ENCODE measurements at places on chromosomes 11 and 22.

- peak; percentile 10 for DNase-seq
Measured at GRCh38 chr11:62146476-62147200, 22.8 kb downstream of the INCENP start.

GRCh38 chr22:49153921-49154320 is 673.8 kb downstream of the BRD1 start:
- DNase-seq: no peak

GRCh38 chr11:75077316-75077715 is 19.4 kb downstream of the OR2AT4 start:
- DNase-seq: no peak

DNA sequence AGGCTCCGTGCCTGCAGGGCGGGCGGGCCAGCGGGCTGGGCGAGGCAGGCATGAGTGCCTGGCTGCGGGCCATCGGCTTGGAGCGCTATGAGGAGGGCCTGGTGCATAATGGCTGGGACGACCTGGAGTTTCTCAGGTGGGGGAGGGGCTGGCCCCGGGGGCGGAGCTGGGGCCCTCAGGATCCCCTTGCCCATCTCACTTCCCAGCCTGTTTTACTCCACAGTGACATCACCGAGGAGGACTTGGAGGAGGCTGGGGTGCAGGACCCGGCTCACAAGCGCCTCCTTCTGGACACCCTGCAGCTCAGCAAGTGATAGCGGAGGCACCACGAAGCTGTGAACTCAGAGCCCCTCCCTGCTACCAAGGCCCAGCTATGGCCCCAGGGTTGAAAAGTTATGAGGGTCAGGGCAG is 5.9 kb downstream of the PHOX2A start:
- DNase-seq: no peak

DNA sequence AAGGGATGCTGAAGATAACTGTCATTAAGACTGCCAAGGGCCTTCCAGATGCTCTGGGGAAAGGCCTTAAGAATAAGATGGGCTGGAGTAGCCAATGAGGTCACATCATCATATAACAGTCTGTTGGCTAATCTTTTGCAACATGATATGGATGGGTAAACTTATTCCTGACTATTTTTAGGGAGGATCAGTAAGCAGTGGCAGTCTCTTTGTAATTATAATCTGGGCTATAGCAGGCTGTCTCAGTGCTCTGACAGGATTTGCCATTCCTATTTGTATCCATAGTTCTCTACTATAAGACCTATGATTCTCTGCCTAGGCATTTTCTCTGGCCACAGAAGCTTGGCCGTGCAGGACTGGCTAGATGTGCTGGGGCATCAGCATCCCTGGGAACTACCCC is 16.1 kb upstream of the CALCB start:
- DNase-seq: no peak

DNA sequence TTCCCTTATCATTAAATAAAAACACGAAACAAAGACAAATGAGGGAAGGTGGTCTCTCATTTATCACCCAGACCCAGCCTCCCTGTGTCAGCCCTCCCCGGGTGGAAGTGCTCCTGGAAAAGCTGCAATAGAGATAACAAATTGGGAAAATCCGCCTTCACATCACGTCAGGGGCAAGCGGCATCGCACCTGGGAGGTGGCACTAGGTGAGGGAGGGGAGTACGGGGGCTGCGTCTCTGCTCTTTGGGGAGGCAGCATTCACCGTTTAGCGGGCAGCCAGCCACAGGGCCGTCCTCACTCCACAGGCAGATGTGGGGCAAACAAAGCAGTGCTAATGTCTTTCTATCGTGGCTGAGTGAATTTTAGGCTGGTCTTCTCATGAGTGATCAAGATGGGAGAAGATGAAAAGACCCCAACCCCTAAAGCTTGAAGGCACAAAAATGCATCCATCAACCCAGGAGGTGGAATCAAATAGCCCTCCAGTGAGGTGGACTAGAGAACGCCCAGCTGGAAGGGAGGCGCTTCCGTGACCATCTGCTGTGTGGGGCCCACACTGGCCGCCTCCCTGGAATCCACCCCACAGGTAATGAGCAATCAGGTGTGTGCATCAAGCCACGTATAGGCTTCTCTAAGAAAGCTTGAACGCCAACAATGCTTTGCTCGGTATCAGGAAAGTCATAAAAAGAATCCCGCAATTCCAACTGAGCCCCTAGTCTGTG is 629.5 kb downstream of the BRD1 start:
- no peak for DNase-seq

GRCh38 chr11:64185175-64185692 is 737 bp upstream of the STIP1 start:
- peak; percentile 53 for DNase-seq

DNA sequence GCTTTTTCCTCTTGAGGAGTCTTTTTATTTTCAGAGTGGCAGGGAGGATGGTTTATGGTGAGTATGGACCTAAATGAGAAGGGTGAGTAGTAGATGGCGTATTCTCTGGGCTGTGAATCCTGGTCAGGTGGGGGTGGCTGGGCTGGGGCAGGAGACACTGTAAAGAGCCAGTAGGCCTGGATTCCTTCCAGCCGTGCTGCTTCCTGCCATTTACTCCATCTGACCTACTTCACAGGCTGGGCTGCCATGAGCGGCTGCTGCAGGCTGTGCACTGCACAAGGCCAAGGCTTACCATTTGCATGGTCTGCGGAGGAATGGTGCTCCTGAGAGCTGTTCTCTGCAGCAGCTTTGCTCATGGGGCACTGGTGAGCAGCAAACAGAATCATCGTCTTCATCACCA is 297.6 kb downstream of the KIRREL3 start:
- DNase-seq: no peak

DNA sequence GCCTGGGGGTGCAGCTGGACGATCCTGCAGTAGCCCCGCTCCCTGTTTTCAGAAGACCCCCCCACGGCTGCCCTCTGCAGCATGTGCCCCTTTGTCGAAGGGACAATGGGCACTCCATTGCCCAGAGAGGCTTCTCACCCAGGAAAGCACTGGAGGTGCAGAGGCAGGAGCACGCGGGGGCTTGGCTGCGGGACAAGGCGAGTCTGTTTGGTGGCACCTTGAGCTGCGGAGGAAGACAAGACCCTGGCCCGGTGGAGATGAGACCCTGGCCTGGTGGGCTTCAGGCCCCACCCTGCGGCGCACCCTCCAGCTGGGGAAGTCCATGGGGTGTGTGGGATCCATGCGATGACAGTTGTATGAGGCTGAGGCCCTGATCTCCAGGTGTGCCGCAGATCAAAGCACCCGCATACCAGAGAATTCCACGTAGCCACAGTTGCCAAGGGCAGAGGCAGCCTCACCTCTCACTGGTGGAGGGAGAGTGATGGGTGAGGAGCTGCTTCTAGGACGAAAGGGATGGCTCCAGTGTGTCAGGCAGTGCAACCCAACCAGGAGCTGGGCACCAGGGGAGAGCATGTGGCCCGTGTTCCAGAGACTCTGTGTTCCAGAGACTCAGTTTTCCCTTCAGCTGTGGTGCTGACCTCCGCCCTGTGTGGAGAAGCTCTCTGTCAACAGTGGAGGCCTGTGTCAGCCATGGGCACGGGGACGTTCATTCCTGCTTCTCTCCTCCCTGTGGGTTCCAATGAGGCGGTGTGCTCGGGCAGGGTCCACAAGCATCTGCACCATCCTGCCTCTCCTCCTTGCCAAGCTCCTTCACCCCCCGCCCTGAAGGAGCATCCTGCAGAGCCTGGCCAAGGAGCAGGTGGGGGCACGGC is 10.0 kb downstream of the TBX1 start:
- DNase-seq: no peak

DNA sequence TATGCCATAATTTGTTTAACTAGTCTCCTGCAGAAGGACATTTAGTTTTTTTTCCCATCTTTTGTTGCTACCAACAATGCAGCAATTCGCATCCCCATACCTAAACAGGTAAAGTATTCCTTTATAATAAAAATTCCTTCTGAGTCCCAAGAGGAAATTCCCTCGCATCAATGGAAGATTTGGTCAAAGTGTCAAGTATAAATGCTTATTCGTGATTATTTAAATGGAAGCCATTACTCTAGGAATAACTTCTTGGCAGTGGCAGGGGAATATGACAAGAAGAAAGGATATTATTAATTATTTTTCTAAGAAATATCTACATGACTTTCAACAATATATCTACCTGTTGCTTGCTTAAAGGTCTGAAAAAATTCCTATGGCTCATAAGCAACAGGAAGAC is 25.6 kb downstream of the RNF141 start:
- no peak for DNase-seq

DNA sequence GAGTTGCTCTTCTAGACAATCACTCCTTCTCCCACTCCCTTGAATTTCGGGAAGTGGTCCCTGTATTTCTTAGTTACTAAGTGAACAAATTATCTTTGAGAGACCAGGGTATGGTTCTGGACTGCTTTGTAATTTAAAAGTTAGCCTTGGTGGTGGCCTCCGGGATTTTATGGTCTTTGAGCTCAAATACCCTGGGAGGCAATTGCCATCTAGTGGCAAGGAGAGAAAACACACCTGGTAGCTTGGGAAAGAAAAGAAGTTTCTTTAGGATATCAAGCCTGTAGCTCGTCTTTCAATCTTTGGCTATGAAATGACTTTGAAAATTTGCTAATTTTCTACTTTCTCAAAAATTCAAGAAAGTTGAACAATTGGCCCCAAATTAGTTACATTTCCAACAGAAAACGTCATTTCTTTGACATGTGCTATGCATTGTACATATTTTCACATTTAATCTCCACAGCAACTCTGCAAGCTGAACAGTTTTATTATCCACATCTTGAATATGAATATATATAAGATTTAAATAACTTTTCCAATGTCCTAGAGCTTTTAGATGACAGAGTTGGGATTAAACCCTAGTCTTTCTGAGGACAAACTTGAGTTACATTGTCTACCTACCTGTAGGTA is 39.1 kb downstream of the MMP27 start:
- no peak for DNase-seq

DNA sequence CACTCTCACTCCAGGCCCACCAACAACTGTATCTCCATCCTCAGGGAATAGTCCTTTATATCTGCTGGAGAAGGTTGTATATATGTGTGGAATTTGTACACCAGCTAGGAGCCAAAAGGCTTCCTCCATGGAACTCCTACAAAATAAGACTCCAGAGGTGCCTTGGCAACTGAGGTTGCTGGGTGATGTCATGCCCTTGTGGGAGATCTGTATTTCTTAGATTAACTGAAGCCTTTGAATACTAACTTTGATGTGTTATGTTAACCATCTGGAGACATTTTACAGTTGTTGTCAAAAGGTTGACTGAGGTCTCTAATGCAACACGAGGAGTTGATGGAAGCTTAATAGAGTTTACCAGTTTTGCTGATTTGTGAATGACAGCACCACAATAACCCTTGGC is 139.5 kb upstream of the TTC12 start:
- no peak for DNase-seq

DNA sequence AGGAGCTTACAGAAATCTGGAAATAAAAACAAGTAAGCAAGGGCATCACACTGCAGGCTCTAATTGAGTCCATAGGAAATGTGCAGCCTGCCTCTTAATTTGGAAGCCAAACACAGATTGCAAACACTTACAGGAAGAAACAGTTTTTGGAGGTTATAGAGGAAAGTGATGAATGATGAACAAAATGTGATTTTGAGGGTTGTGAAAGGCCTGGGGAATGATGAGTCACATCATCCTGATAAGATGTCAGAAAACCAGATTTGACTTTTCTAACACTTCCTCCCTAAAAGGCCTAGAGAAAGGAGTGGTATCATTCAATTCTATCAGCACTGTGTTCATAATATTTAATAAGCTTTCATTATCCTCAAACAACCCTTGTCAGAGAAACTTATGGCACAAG is 96.6 kb upstream of the POU2AF2 start:
- no peak for DNase-seq

- DNase-seq: no peak
Measured at GRCh38 chr11:46672381-46672839, 28.0 kb downstream of the ARHGAP1 start.

- no peak for DNase-seq
Measured at GRCh38 chr11:103676413-103676812, 360.0 kb upstream of the DDI1 start.

DNA sequence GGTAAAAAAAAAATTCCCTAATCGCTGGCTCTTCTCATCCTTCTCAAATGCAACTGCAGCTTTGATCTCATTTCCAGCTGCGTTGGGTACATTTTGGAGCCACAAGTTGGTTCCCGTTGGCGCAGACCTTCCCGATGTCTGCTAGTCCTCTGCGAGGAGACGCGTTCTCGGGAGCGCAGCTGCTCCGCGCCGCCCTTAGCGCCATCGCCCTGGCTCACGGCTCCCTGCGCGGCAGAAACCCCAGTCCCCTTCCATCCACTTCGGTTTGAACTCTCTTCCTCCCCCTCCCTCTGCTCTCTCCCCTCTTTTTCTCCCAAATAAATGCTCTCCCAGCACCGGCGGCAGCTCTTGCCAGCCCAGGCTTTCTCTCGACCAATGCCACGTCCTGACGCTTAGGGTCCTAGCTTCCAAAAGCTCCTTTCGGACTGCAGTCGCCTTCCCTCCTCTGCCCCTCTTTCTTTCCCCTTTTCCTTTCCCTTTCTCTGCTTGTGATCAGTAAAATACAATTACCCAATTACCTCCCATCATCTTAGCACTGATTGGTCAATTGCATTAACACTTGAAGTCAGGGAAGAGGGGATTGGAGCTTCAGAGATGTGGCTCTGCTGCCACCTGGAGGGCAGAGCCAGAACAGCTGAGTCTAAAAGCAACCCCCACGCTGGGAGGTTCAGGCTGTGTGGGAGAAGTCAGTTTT is 1165.7 kb downstream of the LRRC4C start:
- DNase-seq: peak; percentile 80

DNA sequence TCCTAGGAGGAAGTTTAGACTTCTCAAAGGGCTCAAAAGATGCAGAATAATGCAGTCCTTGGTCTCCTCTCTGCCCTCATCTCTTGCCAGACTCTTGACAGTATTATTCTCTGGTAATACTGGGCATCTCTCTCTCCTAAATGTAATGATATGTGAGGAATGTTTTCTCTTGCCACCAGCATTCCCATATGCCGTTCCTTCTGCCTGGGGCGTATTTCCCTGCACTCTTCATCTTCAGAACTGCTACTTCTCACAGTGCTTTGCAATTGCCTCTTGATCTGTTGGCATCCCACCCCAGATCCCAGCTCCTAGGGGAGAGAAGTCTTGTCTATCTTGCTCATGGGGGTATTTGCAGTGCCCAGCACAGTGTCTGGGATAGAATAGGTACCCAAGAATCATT is 107.4 kb downstream of the RASSF10 start:
- DNase-seq: no peak

DNA sequence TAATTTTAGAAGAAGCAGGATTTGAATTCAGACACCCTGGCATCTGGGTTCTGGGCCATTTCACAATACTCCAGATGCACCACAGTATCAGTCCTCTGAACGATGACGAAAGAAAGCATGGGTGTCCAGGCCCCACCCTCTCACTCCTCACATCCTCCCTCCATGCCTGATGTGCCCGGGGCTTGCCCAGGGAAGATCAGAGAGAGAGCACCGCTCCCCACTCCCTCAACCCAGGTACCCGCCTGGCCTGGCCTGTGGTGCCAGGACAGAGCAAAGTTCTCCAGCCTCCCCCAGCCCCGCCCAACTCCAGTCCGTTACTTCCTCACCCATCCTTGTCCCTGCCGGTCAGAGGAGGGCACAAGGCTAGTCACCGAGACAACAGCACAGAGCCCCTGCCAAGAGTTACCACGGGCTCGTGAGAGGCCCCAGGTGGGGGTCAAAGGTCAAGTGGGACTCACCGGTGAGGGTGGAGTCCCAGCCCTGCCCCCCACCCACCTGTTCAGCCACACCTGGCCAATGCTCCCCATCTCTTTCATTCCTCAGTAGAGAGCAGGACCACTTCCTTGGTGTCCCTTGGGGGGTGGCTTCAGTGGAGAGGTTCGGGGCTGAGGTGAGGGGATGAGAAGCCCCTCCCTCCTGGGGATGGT is 8.1 kb downstream of the BCL9L start:
- DNase-seq: peak; percentile 16

GRCh38 chr11:124302347-124303125 is 11.2 kb downstream of the OR8D1 start:
- DNase-seq: no peak
